ENCODE measurements at places on chromosomes 7 and 10. TPM values are rescaled to one million over a fixed set of nuclear protein-coding genes. Genes with fewer than 3 reads are reported as not detected.

The SPDYE8 gene
- not detected for total RNA-seq

The EVX1 gene
- not detected for total RNA-seq

The SEMA3E gene
- total RNA-seq: 1.7 TPM

The RASSF4 gene
- 3.0 TPM for total RNA-seq

The KNDC1 gene
- under 0.01 TPM for total RNA-seq

The HOXA2 gene
- under 0.01 TPM for total RNA-seq

The ARID5B gene
- 56.7 TPM for total RNA-seq

The EPHA1 gene
- not detected for total RNA-seq

The PTF1A gene
- total RNA-seq: not detected

The GDF2 gene
- total RNA-seq: 0.14 TPM

The C7orf25 gene
- total RNA-seq: 6.1 TPM

The PDLIM1 gene
- 37.9 TPM for total RNA-seq

The NRP1 gene
- total RNA-seq: 421 TPM

The TCAF2 gene
- 0.22 TPM for total RNA-seq

The SAMD9L gene
- 6.1 TPM for total RNA-seq

The ANKRD61 gene
- total RNA-seq: 0.44 TPM

The FBXW4 gene
- 42.4 TPM for total RNA-seq

The ZNRF2 gene
- 5.2 TPM for total RNA-seq

The SPDYE16 gene
- not detected for total RNA-seq

The ASAH2 gene
- total RNA-seq: 0.72 TPM
